ENCODE measurements at places on chromosomes 7 and 10.
A peak's percentile ranks its signal among the peaks of the same experiment; 100 is the strongest.

DNA sequence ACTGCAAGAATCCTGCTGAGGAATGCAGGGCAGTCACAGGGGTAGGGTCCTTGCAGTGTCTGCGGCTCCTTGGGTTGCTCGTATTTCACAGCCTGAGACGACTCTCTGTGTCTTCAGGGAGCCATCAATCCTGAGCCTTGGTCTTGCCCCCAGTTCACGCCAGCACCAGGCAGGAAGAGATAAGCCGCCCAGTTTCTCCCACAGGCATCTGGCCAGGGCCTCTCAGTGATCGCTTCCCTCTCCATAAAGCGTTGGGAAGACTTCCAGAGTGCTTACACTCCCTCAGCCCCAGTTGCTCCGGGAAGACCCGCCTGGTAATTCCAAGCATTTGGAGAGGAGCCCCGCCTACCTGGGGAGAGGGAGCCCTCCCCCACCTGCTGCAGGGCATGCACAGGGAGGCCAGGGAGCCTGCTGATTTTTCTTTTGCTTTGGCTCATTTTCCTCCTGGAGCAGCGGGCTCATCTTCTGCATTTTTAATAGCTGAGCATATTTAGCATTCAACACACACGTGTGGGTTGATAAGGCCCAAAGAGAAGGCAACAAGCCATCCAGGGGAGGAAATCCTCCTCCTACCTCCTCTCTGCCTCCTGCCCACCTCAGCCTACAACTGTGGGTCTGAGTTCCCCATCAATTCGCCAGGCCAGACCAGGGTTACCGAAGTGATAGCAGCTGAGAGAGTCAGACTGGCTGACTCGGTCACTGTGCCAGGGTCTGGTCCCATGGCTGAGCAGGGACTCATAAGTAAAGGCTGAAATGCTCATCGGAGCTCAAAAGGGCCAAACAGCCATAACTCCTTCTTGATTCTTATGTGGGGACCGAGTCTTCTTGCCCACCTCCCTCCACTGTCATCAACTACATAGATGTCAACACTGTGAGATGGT is 74.4 kb upstream of the EFCAB10 start:
- DNase-seq: no peak

DNA sequence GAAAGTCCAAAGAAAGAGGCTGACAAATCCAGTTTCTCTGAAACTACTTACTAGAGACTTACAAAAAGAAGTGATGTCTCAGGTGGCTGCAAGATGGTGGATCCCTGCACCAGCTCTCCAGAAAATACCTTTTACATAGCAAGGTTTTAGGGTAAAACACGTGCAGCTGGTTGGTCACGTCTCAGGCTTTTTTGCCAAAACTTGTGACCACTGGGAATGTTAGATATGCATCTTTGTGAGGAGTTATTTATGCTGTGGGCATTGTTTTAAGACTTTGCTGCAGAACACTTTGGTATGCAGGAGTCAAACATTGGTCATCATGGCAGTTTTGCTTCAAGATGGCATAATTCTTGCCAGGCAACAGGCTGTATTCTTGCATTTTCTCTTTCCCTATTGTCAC is 1352.8 kb downstream of the REEP3 start:
- no peak for DNase-seq

DNA sequence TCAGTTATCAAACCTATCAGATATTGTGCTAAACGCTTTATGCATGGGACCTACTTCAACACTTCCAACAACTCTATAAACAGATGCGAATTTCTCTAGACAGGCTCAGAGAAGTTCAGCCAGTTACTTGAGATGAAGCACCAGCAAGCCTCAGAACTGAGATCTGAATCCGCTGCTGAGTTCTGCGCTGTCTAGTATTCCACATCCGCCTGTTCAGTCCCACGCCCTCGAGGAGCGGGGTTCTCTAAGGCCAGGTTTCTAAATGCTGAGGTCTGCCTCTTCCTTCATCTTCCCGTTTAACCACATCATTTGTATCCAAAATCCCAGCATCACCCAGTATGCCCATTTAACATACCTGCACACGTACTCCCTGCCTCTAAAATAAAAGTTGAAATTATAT is 297.8 kb upstream of the ZNF32 start:
- no peak for DNase-seq

DNA sequence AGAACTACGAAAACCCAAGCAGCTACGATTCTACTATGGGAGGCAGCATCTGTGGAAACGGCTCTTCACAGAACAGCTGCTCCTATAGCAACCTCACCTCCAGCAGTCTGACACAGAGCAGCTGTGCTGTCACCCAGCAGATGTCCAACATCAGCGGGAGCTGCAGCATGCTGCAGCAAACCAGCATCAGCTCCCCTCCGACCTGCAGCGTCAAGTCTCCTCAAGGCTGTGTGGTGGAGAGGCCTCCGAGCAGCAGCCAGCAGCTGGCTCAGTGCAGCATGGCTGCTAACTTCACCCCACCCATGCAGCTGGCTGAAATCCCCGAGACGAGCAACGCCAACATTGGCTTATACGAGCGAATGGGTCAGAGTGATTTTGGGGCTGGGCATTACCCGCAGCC is 81.6 kb upstream of the SAMD8 start:
- no peak for DNase-seq

GRCh38 chr7:117143066-117143465 is 179.8 kb downstream of the WNT2 start:
- DNase-seq: no peak

GRCh38 chr7:158766570-158767281 is 62.1 kb upstream of the NCAPG2 start:
- DNase-seq: no peak

GRCh38 chr7:6273917-6274630 is 1.6 kb upstream of the CYTH3 start:
- no peak for DNase-seq

DNA sequence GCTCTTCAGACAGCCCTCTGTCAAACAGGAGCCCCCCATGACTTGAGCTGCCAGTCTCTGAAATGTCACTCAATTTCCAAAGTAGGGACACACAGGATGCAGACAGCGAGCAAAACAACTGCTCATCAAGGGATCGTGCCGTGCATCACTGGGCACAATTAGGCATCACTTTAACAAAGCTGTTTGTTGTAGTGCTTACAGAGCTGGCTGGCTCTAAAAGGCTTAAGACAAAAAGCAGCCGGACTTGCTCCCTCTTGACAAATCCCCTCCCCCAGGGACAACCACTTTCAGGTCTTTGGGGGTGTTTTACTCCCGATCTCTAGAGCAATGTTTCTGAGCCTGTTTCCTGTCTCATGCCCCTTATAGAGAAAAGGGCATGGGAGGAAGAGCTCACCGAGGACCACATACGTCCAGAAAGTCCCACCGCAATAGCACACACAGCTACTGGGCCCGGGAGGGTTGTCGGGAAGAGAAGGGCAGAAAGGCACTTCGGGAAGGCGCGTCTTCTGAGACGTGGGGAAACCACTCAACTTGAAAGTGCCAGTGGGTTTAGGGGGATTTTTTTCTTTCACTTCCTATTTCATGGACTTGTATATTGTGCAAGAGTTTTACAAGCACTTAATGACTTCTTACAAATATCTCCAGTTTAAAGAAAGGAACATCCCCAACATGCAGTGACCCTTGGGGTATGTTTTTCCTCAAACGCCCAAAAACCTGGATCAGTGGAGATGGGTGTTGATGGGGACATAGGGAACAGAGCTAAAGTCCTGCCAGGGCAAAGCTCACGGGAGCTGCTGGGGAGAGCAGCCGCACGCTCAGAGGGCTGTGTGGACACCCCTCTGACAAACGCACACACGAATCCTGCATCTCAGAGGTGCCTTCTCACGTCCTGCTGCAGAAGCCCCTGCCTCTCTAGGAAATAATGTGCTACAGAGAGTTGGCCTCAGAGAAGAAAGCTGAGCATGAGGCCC is 27.1 kb downstream of the LRRC20 start:
- DNase-seq: peak; percentile 63

DNA sequence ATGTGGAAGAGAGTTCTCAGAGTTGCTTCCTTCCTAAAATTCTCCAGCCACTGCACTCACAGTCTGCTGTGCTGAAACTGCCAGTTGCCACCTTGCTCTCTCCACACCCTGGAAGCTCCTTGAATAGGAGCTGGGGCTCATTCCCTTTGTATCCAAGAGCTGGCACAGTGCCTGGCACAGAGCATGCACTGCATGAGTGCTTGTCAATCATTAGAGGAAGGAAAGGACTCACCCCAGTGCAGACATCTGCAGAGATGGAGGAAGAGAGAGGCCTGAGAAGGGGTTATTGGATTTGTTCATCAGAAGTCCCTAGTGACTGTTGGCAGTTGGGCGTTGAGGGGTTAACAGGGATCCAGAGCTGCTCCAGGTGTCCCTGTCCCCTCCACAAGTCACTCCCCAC is 41.7 kb upstream of the DUSP5 start:
- DNase-seq: no peak

GRCh38 chr10:106355450-106355849 is 809.1 kb downstream of the SORCS1 start:
- DNase-seq: no peak

Data from CD4-positive, alpha-beta T cell treated with Interferon gamma for 1 hour (primary cell).